ENCODE measurements at places on chromosomes 5 and 9.

GRCh38 chr5:139190125-139190524 is 8.0 kb downstream of the SIL1 start:
- no peak for DNase-seq

DNA sequence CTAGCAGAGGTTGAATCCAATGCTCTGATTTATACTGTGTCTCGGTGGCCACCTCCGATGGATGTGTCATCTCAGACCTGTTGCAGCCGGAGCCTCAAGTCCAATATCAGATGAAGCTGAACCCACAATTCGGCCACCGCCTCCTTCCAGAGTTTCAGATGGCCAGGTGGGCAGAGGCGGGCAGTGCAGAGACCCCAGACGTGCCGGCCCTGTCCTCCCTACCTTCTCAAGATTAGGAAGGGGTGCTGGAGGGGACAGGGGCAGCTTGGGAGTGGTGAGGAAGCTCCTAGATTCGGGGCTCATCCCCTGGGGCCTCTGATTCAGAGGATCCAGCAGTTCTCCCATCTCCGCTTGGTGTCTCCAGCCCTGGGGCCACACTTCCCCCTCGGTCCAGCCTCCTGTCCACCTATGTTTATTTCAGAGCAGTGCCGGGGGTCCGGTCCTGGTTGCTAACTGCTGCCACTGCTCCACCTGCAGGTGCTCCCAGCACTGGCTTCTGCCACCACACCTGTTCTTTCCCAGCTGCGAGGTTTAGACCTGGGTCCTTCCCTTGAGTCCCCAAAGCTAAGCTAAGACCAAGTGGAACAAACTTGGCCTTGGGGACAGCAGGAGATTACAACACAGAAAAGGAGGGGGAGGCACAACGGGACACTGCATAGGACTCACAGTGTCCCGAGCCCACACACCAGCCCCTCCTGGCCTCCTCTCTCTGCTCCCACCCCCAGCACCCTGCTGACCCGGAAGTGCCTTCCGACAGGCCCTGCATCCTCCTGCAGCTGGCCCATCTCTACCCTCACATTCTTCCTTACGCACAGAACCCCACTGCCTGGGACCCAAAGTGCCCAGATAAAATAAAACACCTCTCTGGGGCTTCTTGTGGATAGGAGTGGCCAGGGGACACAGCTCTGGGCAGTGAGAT is 81.6 kb downstream of the NTNG2 start:
- no peak for DNase-seq

DNA sequence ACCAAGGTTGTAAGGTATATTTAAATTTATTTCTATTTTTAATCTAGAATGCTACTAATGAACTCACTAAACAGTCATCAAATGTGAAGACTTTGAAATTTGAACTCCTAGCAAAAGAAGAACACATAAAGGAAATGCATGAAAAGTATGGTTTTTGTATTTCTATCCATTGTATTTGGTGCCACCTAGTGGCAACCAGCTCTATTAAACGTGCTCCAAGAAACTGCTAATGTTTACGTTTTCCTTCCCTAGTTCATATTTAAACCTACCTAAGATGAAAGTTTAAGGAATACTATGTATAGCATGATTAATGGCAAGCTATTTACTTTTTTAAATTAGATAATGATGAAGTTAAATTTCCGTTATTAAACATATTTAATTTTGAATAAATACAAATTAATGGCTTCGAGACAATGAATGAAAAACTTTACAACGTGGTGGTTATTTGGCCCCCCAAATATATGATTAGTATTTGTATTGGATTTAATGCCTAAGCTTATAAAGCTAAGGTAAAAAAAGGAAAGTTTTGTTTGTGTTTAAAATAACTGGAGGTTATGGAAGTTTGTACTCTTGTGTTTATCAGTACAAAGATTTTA is 115.9 kb upstream of the SH3GL2 start:
- no peak for DNase-seq

GRCh38 chr5:140293091-140293848 is 9.6 kb downstream of the PFDN1 start:
- no peak for DNase-seq

- DNase-seq, result no peak
These were observed 18.0 kb downstream of the ZMAT2 start for GRCh38 chr5:140718266-140718592.

- DNase-seq, result no peak
These were observed 132.5 kb downstream of the HSD17B3 start for GRCh38 chr9:96169484-96169883.

GRCh38 chr5:67119010-67119409 is 77.6 kb downstream of the CD180 start:
- no peak for DNase-seq

- DNase-seq, result no peak
These were observed 143.1 kb upstream of the FBN2 start for GRCh38 chr5:128681096-128681495.

Data from stimulated activated CD4-positive, alpha-beta T cell treated with anti-CD3 and anti-CD28 coated beads, TNF-alpha, amount 100 ng/mL, for 4 hours (primary cell).